ENCODE measurements at places on chromosomes 7 and 10. TPM values are rescaled to one million over a fixed set of nuclear protein-coding genes. Genes with fewer than 3 reads are reported as not detected.

DNA sequence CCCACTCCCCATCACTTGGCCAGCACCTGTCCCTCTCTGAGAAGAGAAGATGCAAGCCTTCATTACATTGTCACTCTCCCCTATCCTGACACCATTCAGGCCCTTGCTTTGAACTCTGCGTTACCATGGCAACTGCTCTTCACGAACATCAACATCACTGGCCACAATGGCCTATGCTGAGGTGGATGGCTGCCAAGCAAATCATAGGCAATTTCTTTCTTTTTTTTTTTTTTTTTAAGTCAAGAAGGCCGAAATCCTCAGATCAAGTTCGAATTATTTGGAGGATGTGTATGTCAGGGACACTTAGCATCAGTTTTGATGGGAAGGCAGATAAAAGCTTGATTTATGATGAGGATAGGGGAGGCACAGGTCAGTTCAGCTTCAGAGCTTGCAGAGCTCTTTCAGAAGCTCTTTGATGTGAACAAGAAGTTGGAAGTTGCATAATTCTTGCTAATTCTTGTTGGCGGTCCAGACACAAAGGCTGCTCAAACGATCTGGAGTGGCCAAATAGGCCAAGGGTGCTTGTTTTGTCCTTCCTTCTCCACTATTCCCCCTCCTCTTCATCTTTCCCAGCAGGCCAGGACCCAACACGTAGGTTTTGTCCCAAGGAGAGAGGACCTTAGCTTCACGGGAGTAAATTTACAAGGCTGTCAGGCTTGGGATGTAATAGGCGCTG, 179.9 kb upstream of the NPVF start:
- H3K27ac ChIP-seq, result no peak overlapping the region
- peaks cover 5% of the 10 kb centered on the region for H3K27me3 ChIP-seq
- DNase-seq, result no peak
- H3K4me3 ChIP-seq, result no peak overlapping the region

GRCh38 chr7:72781631-72782030, 46.4 kb downstream of the TYW1B start:
- H3K4me3 ChIP-seq, result no peak overlapping the region
- no peak for DNase-seq
- no peaks in the 10 kb centered on the region for H3K4me1 ChIP-seq
- H3K27ac ChIP-seq, result no peak overlapping the region
- H3K36me3 ChIP-seq, result peaks cover 2% of the 10 kb centered on the region
- no peaks in the 10 kb centered on the region for H3K27me3 ChIP-seq

DNA sequence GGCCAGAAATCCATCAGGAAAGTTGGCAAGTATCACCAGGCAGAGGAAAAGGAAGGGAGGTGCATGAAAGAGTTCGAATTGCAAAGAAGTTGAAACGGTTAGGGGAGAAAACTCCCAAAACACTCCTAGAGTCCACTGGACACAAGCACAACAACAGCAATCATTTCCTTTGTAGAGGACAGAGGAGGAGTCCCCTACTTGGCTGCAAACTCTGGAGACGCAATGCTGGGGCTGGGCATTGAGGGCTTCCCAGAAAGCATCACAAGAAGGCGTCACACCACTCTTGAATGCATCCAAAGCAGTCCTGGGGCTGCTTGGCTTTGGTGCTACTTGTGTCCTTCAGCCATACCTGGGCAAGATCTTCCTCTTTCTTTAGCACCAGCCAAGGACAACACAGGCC, 18.1 kb upstream of the SLC26A4 start:
- DNase-seq, result no peak
- no peak overlapping the region for H3K27ac ChIP-seq
- H3K36me3 ChIP-seq, result peaks cover 26% of the 10 kb centered on the region
- peaks cover 16% of the 10 kb centered on the region for H3K27me3 ChIP-seq
- H3K4me3 ChIP-seq, result no peak overlapping the region

GRCh38 chr10:42691361-42692120, 53.2 kb upstream of the ZNF33B start:
- no peak overlapping the region for H3K4me3 ChIP-seq
- H3K4me1 ChIP-seq, result no peaks in the 10 kb centered on the region
- no peak for DNase-seq
- H3K27me3 ChIP-seq, result no peaks in the 10 kb centered on the region

DNA sequence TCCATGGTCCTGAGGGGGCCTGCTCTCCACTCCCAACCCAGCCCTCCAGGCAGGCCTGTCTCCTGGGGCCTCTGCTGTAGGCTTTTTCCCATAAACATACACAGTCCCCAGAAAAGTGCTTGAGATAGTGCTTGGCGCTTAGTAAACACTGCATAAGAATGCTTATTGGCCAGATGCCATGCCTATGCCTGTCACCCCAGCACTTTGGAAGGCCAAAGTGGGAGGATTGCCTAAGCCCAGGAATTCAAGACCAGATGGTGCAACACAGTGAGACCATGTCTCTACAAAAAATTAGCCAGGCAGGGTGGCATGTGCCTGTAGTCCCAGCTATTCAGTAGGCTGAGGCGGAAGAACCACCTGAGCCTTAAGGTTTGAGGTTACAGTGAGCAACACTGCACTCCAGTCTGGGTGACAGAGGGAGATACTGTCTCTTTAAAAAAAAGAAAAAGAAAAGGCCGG, 24.6 kb upstream of the ASL start:
- no peaks in the 10 kb centered on the region for H3K36me3 ChIP-seq
- H3K4me1 ChIP-seq, result peaks cover 13% of the 10 kb centered on the region
- DNase-seq, result no peak
- no peak overlapping the region for H3K27ac ChIP-seq

DNA sequence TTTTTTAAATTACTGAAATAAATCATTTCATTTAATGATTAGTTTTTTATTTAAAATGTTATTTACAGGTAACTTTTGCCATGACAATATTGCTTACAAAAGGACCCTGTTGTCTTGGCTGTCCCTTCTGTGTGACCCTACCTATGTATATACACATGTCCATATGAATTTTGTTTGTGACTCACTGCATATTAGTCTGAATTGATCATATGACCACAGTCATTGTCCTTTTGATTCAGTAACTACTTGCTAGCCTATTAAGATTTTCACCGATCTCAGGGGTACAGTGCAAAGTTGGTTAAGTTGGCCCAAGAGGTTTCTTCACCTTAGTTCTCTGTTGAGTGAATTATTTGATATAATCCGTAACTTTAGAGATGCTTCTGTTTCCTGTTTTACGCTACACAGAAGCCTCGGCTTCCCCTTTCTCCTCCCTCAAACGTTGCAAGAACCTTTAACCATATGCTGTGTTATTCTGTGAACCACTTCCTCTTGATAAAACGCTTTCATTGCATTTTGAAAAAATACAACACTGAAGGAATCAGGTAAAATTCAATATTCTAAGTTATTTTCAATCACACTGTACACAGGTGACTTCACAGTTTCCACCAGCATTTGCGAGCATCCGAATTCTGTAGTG, 43.9 kb downstream of the APBB1IP start:
- H3K36me3 ChIP-seq, result peaks cover 36% of the 10 kb centered on the region
- peak; percentile 51 for DNase-seq
- H3K27me3 ChIP-seq, result no peaks in the 10 kb centered on the region
- peaks cover 76% of the 10 kb centered on the region for H3K4me1 ChIP-seq
- peak overlapping the region; percentile 90 for H3K27ac ChIP-seq

GRCh38 chr10:9833942-9834341, 1183.7 kb upstream of the CELF2 start:
- H3K4me3 ChIP-seq, result no peak overlapping the region
- H3K27me3 ChIP-seq, result no peaks in the 10 kb centered on the region
- no peaks in the 10 kb centered on the region for H3K36me3 ChIP-seq
- DNase-seq, result no peak

- H3K36me3 ChIP-seq, result no peaks in the 10 kb centered on the region
- peaks cover 1% of the 10 kb centered on the region for H3K27me3 ChIP-seq
- DNase-seq, result no peak
- no peak overlapping the region for H3K4me3 ChIP-seq
These were observed 128.8 kb downstream of the LHPP start for GRCh38 chr10:124590216-124591122.

- DNase-seq, result no peak
- H3K4me3 ChIP-seq, result no peak overlapping the region
- H3K4me1 ChIP-seq, result no peaks in the 10 kb centered on the region
These were observed 11.9 kb upstream of the TEX36 start for GRCh38 chr10:125694883-125695282.

DNA sequence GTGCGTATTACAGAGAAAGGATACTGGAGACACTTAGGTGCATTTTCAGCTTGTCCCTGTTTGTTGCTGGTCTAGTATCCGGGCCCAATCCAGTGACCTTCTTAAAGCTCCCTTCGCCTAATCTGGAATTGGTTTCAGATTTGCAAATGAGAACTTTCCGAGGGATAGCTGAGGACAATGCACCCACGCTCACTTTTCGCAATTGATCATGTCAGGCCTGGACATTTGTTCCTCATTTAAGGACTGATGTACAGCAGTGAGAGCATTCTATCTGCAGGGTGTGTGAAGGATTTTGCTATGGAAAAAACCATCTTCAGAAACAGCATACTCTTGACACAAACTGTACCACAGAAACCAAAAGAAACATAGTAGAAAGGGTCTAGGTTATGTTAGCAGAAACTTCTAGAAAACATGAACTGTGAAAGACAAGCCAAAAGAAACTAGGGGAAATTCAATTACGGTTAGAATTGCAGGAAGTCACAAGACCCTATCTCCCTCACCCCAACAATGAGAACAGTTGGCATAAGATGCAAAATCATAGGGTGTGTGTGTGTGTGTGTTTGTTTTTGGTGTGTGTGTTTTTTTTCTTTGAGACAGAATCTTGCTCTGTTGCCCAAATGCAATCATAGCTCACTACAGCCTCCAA, 331.1 kb downstream of the CALN1 start:
- no peak for DNase-seq
- no peaks in the 10 kb centered on the region for H3K27me3 ChIP-seq
- H3K27ac ChIP-seq, result no peak overlapping the region
- H3K4me3 ChIP-seq, result no peak overlapping the region

- no peak for DNase-seq
- no peaks in the 10 kb centered on the region for H3K4me1 ChIP-seq
- H3K4me3 ChIP-seq, result no peak overlapping the region
- no peaks in the 10 kb centered on the region for H3K36me3 ChIP-seq
These were observed 18.6 kb upstream of the DLX5 start for GRCh38 chr7:97043281-97043680.

DNA sequence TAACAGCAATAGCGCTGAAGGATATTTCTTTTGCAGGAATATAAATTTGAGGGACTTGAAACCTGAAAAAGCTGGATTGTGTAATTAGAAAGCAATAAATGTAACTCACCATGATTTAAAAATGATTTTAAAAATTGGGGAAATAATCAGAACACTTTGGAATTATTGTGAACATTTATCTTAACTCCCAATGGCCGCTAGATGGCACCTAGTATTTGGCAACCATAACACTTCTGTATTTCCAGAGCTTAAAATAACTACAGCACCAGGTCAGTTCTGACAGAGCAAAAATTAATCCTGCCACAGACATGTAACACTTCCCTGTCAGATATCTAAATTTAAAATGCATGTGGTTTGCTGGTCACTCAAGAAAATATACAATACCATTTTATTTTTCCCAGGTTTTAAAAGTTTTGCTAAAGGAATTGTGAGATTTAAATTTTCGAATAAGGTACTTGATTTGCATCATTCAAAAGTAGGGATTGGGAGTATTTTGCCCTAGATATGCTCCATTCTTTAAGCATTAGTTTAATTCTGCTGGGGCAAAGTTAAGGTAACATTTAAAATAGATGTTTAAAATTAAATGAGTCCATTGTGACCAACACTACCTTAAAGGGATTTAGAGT, 144.5 kb downstream of the PPP1R3A start:
- no peaks in the 10 kb centered on the region for H3K27me3 ChIP-seq
- H3K27ac ChIP-seq, result no peak overlapping the region
- H3K4me1 ChIP-seq, result no peaks in the 10 kb centered on the region
- no peak overlapping the region for H3K4me3 ChIP-seq

GRCh38 chr10:129780901-129781795, 182.9 kb downstream of the EBF3 start:
- no peaks in the 10 kb centered on the region for H3K4me1 ChIP-seq
- no peaks in the 10 kb centered on the region for H3K27me3 ChIP-seq
- no peak overlapping the region for H3K4me3 ChIP-seq
- H3K36me3 ChIP-seq, result no peaks in the 10 kb centered on the region

DNA sequence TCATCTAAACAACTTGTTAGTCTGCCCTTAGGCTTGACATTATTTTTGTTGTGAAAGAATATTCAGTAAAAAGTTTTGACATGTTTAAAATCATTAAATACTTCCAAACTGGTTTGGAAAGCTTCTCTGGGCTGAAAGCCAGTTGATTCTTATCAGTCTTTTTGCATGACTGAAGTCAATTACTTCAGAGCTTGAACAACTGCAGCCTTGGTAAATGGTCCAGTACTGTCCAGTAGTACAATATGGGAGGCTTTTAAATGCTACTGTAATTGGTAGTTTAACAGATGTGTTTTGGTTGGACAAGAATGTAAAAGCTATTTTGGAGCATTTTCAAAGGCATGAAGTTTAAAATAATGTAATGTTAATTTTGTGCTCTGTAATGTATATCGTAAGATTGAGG, 103.4 kb downstream of the SDK1 start:
- H3K4me3 ChIP-seq, result no peak overlapping the region
- H3K36me3 ChIP-seq, result no peaks in the 10 kb centered on the region
- H3K27ac ChIP-seq, result no peak overlapping the region
- peaks cover 16% of the 10 kb centered on the region for H3K27me3 ChIP-seq
- DNase-seq, result no peak

DNA sequence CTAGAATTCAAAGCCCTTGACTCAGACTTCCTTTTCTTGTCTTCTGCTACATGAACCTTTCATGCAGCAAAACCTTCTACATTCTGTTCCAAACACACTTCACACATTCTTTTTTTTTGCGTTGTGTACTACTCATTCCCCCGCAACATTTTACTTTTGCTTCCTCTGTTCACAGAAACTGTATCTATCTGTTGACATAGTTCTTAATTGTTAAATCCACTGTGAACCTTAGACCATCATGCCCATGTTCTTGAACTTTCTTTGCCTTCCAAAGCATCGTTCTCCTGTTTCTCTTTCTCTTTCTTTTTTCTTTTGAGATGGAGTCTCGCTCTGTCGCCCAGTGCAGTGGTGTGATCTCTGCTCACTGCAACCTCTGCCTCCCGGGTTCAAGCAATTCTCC, 14.2 kb downstream of the CCSER2 start:
- no peak for DNase-seq
- H3K27me3 ChIP-seq, result no peaks in the 10 kb centered on the region
- H3K27ac ChIP-seq, result peak overlapping the region; percentile 3
- H3K36me3 ChIP-seq, result peaks cover 41% of the 10 kb centered on the region

DNA sequence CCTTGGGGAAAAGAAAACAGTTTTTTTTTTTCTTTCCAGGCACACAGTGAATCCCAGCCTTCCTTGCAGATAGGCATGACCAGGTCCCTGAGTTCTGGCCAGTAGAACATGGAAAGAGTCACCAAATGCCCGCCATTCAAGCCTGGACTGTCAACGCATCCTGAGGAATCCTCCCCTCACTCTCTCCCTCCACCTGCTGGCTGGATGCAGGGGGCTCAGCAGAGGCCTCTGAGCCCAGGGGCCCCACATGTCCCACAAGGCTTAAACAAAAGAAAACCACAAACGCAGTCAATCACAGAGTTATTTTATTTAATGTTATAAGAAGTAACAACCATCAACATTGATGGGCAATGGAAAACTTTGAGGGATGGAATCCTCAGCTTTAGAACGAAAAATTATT, 93.1 kb downstream of the JCAD start:
- H3K36me3 ChIP-seq, result no peaks in the 10 kb centered on the region
- peaks cover 2% of the 10 kb centered on the region for H3K27me3 ChIP-seq
- no peak overlapping the region for H3K4me3 ChIP-seq

The GPR15LG gene
- total RNA-seq, result not detected

The HOXA7 gene
- not detected for total RNA-seq

The CLEC2L gene
- not detected for total RNA-seq

The DNAJB12 gene
- total RNA-seq, result 26.7 TPM

The FAM13C gene
- total RNA-seq, result not detected

The TEX47 gene
- not detected for total RNA-seq

The PARD3 gene
- 0.18 TPM for total RNA-seq

The TWIST1 gene
- 2.3 TPM for total RNA-seq

The THAP5 gene
- 28.8 TPM for total RNA-seq

The SEMA3D gene
- not detected for total RNA-seq

The EPHB4 gene
- total RNA-seq, result 0.60 TPM

Measured in activated CD4-positive, alpha-beta memory T cell treated with anti-CD3 and anti-CD28 coated beads, Interleukin-2, amount 10 ng/mL, durations not matched to agents 7 days and 5 days (primary cell).